NCI-H1417 treated with DMSO at 0.1 percent for 48 hours (cell line): ENCODE measurements at places on chromosomes 6 and 20.

GRCh38 chr6:43247114-43247999 lies 4.1 kb downstream of the TTBK1 start:
- DNase-seq: peak; percentile 13

- no peak for DNase-seq
Observed at GRCh38 chr6:52243282-52243893, 912 bp downstream of the IL17F start.

DNA sequence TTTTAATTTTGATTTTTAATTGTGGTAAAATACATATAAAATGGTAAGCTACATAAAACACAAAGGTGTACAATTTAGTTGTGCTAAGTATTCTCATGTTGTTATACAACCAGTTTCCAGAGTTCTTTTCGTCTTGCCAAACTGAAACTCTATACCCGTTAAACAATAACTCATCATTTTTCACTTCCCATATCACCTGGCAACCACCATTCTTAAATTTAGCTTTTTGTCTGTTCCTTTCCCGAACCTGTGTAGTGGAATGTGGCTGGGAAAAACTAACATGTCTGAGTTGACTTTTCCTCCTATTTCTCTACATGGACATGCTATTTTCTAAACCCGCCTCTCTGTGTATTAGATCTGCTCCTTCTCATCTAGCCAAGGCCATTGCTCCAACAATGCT lies 27.6 kb downstream of the RPRD1B start:
- DNase-seq: no peak

DNA sequence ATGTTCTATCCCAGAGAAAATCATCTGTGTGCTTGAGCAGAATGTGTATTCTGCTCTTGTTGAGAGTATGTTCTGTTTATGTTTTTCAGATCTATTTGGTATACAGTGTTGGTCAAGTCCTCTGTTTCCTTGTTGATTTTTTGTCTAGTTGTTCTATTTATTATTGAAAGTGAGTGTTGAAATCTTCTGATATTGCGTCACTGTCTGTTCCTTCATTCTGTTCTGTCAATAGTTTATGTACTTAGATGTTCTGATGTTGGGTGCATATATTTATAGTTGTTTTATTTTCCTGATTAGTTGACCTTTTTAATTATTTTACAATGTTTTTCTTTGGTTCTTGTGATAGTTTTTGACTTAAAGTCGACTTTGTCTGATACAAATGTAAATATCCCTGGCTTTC lies 458.7 kb upstream of the HSF2 start:
- DNase-seq: no peak

DNA sequence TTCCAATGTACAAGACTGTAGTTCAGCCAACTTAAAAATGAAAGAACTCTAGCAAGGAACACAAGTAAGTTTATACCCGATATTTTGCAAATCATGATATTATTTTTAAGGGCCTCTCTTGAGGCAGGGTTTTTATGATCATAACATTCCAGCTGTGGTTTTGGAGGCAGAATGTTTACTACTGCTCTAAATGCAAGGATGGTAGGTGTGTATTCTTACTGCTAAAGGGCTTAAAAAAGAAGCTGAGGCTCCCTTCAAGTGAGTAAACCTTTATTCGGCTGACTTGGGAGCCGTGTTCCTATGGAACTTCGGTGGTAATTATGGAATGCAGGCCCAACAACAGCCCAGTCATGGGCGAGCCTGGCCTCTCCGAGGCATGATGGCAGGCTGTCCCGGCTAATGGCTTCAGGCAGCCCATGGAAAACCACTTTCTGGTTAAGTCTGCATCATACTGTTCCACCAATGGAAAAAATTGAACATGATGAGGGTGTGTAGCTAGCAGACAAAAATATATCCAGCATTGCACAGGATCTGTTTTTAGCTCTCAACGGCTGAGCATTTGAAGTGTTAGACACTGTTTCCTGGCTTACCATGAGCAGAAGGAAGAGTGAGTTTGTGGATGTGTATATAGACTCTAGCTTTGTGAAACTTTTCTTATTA lies 111.5 kb downstream of the TIAM2 start:
- no peak for DNase-seq

DNA sequence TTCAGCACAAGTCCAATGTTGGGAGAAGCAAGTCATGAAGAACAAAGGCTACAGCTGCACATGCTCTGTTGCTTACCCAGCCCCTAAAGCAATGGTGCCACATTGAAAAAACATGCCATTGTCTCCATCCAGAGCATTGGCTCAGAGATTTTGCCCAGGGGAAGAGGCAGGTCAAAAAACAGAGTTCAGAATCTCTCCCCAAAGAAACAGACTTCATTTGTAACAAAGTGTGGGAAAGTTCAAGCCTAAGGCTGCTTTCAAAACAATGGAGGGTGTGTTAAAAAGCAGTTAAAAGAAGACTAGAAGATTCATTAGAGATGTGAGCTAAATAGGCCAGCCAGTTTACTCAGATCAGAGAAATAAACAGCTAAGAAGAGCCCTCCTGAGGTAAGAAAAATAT lies 63.6 kb downstream of the DZANK1 start:
- DNase-seq: no peak

DNA sequence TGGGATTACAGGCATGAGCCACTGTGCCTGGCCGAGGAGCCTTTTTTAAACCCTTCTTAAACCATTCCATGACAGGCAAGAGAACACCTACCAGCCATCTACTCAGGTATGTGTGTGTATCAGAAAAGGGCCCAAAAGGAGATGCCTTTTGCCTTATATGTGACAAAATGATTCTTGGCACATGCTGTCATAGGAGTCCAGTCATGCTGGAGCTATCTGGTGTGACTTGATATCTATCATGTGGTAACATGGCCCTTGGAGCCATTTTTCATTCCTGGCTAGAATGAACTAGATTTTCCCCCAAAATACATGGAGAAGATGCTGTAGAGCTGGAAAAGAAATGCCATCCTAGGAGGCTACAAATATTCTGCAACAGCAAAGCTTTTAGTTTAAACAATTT lies 129.1 kb downstream of the DST start:
- no peak for DNase-seq

GRCh38 chr6:51335543-51335942 lies 516.9 kb downstream of the TFAP2B start:
- DNase-seq: no peak

- DNase-seq: no peak
Observed at GRCh38 chr6:129686941-129687627, 22.9 kb downstream of the ARHGAP18 start.

- no peak for DNase-seq
Observed at GRCh38 chr6:142912125-142912524, 32.9 kb downstream of the HIVEP2 start.

GRCh38 chr6:2482773-2483172 lies 237.4 kb upstream of the GMDS start:
- DNase-seq: no peak

GRCh38 chr6:120039664-120040063 lies 690.1 kb upstream of the MAN1A1 start:
- no peak for DNase-seq

GRCh38 chr6:139364302-139364981 lies 10.0 kb downstream of the CITED2 start:
- DNase-seq: peak; percentile 40

- no peak for DNase-seq
Observed at GRCh38 chr20:11965602-11966001, 47.9 kb downstream of the BTBD3 start.

GRCh38 chr20:62964700-62965099 lies 12.2 kb downstream of the SLC17A9 start:
- no peak for DNase-seq
